EL (cell line): ENCODE measurements at places on chromosomes 12 and 14.

DNA sequence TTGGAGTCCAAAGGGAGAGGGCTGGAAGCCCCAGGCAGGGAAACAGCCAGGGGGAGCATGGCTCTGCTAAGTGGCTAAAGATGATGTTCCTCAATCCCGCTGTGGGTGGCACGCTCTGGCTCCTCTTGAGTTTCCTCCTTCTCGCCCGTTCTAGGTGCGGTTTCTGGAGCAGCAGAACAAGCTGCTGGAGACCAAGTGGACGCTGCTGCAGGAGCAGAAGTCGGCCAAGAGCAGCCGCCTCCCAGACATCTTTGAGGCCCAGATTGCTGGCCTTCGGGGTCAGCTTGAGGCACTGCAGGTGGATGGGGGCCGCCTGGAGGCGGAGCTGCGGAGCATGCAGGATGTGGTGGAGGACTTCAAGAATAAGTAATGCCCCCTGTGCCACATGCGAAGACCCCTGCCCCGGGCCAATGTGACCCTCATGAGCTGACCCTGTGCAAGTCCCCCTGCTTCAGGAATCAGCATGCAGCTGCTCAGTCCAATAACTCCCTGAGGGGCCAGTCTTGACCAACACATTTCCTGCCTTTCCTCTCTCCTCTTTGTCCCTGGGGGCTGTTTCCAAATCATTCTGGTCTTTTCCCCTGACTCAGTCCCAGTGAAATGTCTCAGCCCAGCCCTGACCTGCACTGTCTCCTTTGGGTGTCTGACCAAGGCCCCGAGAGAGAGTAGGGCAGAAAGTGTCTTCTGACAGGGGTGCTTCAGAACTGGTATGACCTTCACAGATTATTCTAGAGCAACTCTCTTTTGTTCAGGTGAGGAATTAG, 2.1 kb downstream of the KRT7 start:
- DNase-seq: peak; percentile 75

DNA sequence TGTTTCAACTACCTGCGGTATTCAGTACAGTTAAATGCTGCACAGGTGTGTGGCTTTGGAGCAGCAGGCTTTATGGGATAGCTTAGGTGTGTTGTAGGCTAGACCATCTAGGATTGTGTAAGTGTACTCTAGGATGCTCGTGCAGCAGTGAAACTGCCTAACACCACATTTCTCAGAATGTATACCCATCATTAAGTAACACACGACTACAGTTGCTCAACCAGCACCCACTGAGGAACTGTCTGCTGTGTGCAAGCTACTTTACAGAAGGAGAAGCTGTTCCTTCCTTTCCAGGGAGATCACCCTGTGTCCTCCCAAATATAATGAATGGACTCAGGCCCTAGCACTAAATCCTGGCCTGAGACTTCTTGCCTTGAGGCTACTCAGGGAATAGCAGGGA, 94.8 kb downstream of the SLC24A4 start:
- no peak for DNase-seq

DNA sequence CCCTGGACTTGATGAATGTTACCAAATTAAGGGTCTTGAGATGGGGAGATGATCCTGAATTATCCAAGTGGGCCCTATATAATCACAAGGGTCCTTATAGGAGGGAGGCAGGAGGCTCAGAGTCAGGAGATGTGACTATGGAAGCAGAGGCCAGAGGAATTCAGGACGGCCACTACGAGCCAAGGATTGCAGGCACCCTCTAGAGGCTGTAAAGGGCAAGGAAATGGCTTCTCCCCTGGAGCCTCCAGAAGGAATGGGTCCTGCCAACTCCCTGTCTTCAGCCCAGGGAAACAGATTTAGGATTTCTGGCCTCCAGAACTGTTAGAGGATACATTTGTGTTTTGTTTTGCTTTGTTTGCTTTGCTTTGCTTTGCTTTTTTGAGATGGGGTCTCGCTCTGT, 8.8 kb downstream of the BDKRB1 start:
- DNase-seq: peak; percentile 61

- DNase-seq: no peak
Measured at GRCh38 chr14:95557832-95558231, 23.0 kb downstream of the GLRX5 start.

- DNase-seq: peak; percentile 21
Measured at GRCh38 chr12:67649570-67650387, 1.2 kb downstream of the DYRK2 start.

GRCh38 chr12:87809916-87810315, 219.3 kb downstream of the C12orf50 start:
- DNase-seq: peak; percentile 51

DNA sequence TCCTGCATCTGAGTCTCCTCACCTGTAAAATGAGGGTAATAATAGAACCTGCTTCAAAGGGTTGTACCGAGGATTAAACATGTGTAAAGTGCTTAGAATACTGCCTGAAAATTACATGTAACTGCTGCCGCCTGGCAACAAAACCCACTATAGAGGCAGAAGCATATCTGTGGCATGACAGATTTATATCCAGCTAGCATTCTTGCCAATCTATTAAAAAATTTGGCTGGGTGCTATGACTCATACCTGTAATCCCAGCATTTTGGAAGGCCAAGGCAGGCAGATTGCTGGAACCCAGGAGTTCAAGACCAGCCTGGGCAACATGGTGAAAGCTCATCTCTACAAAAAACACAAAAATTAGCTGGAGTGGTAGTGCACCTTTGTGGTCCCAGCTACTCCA, 16.4 kb upstream of the KSR2 start:
- peak; percentile 36 for DNase-seq

DNA sequence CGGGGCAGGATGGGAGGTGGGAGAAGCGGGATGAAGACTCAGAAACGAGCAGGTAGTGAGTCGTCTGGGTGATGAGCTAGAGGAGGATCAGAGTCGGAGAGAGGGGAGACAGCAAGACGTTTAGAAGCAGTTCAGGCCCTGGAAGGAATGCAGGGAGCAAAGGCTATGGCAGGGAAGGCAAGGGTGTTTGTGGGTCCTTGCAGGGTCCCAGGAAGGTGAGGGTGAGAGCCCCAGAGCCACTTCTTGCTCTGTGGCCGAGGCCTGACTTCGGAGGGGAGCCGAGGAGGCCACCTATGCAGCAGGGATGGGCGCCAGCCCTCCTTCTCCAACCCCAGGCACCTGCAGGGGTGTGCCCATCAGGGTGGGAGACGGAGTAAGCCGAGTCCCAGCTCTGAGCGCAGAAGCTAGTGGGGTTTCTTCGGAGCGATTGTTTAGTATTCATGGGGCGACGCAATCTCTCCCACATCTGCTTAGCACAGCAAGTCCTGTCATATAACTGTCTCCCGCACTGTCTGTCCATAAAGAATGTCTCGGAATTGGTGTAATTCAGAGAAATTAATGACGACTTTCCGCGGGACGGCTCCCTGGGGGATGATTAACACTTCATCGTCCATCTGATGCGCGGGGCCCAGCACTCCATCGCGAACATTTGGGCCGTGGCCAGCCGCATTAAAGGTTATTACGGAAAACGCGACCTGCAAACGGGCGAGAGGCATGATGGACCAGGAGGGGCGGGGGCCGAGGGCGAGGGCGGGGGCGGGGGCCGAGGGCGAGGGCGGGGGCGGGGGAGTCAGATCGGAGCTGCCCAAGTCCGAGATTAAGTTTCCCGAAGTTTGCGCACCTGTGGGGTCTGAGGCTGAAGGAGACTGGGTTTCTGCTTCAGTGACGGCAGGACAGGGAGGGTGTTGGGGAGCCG, 12.2 kb upstream of the CALCOCO1 start:
- no peak for DNase-seq

- DNase-seq: peak; percentile 41
Measured at GRCh38 chr14:95313707-95314106, 6.0 kb downstream of the CLMN start.

- no peak for DNase-seq
Measured at GRCh38 chr14:71833476-71833875, 98.8 kb upstream of the RGS6 start.

GRCh38 chr12:3122841-3123678, 45.9 kb downstream of the TSPAN9 start:
- DNase-seq: peak; percentile 92

- DNase-seq: peak; percentile 22
Measured at GRCh38 chr12:12608557-12608957, 3.1 kb upstream of the CREBL2 start.

- no peak for DNase-seq
Measured at GRCh38 chr14:55873169-55873568, 245.0 kb upstream of the PELI2 start.

DNA sequence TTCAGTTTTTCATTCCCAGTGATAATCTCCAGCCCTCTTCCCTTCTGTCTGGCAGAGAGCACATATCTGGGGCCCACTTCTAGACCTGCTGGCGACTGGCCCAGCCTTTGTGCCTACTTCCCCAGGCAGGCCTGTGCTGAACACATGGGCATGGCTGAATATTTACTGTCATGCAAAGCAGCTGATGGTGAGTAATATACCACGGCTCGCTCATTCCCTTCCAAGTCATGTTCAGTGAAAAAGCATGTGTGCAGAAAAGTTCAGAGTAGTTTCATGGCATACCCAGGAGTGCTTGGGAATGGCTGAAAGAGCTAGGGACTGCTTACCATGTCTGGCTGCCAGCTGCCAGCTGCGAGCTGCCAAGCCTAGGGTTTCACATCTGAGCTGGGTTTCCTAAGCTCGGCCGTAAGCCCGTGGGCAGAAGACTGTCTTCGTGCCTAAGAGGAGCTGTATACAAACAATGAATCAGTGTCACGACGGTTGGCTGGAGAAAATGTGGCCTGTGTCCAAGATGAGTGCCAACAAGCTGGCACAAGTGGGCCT, 179.9 kb upstream of the PELI2 start:
- peak; percentile 32 for DNase-seq

- DNase-seq: peak; percentile 95
Measured at GRCh38 chr12:102567031-102567985, 86.9 kb upstream of the IGF1 start.

GRCh38 chr12:116092776-116093175, 184.7 kb downstream of the MED13L start:
- no peak for DNase-seq

DNA sequence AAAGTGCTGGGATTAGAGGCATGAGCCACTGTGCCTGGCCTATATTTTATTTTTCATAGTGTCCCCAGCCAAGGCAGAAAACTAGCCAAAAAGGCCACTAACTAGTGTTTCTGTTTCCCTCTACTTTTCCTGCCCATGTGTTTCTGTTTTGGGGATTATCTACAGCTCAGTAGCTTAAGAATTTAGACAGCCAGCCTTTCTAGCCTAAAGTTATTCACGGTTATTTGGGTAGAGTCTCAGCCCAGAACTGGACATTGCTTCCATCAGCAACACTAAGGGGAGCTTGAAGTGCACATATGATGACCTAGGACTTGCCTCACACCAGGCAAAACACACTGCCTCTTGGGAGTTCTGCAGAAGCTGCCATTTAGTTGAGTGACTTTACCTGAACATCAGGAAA, 17.9 kb downstream of the PROX2 start:
- no peak for DNase-seq

DNA sequence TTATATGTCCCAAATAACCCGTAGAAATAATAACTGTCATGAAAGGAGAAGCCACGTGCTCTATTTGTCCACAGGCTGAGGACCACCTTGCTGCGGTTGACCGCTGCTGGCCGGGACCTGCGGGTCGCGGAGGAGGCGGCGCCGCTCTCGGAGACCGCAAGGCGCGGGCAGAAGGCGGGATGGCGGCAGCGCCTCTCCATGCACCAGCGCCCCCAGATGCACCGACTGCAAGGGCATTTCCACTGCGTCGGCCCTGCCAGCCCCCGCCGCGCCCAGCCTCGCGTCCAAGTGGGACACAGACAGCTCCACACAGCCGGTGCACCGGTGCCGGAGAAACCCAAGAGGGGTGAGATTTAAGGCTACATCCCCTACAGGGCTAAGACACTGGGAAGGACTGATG, 21.0 kb downstream of the RPGRIP1 start:
- no peak for DNase-seq

GRCh38 chr14:53850714-53851296, 105.8 kb downstream of the BMP4 start:
- peak; percentile 77 for DNase-seq

GRCh38 chr14:76329951-76330350, 46.0 kb upstream of the ESRRB start:
- DNase-seq: no peak

- DNase-seq: no peak
Measured at GRCh38 chr14:103314496-103315277, 19.4 kb upstream of the EIF5 start.

- DNase-seq: no peak
Measured at GRCh38 chr14:63229330-63230059, 25.3 kb downstream of the RHOJ start.

- DNase-seq: peak; percentile 17
Measured at GRCh38 chr14:20714593-20715250, 26.2 kb downstream of the ANG start.

DNA sequence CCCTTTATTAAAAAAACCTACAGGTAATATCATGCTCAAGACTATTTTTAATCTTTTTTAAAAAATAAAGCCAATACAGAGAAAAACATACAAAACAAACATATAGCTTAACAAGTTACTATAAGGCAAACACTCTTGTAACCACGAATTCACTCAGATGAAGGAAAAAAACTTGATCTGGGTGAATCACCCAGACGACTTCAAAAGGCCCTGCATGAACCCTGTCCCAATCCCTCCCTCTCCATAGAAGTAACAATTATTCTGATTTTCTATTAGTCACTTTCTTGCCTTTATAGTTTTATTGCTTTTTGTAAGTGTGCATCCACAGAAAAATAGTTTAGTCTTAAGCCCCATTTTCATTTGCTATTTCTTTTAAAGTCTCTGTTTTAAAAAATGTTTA, 72.6 kb downstream of the LRP6 start:
- DNase-seq: peak; percentile 51

DNA sequence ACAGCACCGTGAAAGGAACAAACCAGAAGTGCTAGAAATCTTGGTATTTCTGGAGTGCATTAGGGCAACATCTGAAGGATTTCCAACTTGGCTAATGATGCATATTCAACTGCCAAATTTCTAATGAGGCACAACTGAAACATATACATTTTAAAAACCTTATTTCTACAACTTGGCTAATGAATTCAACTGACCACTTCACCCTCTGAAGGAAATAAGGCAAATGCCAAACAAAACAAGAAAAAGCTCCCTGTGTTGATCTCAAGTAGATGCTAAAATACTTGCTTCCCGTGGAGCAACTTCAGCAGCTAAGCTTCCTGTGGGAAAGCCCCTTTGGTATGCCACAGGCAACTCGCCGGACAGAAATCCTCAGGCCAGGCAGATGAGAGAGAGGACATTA, 167.1 kb downstream of the TTC7B start:
- DNase-seq: peak; percentile 35

- peak; percentile 76 for DNase-seq
Measured at GRCh38 chr12:119179335-119180021, 747 bp downstream of the HSPB8 start.

GRCh38 chr12:18799561-18799960, 61.6 kb downstream of the CAPZA3 start:
- DNase-seq: peak; percentile 43

DNA sequence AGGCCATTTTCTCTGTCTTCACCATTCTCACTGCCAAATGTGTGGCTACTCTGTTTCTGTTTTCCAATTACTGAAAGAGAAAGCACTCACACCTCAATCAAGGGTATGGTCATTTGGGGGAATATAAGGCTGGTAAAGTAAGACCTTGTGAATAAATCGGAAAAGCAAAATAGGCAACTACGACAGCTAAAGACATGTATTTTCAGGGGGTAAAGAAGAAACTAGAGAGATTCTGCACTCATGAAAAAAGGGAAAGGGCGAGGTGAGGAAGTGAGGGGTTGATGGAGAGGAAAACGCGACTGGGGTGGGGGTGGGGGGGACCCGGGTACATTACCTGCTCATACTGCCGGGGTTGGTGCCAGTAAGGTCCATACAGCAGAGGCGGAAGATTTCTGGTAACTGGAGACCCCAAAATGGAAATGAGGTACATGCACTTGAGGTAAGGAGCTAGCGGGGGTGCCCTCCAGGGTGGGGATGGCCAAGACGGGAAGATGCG, 19.3 kb downstream of the CHD8 start:
- DNase-seq: no peak

- no peak for DNase-seq
Measured at GRCh38 chr12:12600659-12601058, 11.0 kb upstream of the CREBL2 start.
